Umbilical cord (tissue), 2 donors: ENCODE measurements at places on chromosomes 13 and 19. TPM values are rescaled to one million over a fixed set of nuclear protein-coding genes. Genes with fewer than 3 reads are reported as not detected.

GRCh38 chr13:97058391-97058790 lies 64.1 kb upstream of the OXGR1 start:
- DNase-seq = no peak

- no peak for DNase-seq
These were observed 19.7 kb upstream of the GTF3A start for GRCh38 chr13:27404680-27405079.

- DNase-seq = peak; percentile 96
These were observed 1.7 kb upstream of the PCDH17 start for GRCh38 chr13:57629821-57630235.

DNA sequence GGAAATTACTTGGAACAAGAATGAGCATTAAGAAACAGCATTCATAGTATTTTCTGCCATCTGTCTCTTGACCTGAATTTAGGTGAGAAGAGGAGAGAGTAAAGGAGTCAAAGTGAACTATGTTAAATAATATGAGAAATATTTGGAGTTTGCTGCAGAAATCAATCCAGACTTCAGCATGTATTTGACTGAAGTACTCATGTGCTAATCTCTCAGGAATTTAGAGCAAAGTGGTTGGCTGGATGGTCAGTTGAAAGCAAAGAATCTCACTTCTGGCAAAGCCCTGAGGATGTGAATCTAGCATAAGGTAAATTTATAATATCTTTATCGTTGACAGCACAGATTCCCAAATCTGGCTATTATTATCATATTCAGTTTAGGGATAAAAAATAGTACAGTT lies 394.3 kb downstream of the PCDH17 start:
- DNase-seq = peak; percentile 1

- DNase-seq = no peak
These were observed 2494.9 kb upstream of the PCDH20 start for GRCh38 chr13:63910511-63910910.

- DNase-seq = peak; percentile 93
These were observed 26.3 kb upstream of the SIGLEC11 start for GRCh38 chr19:49987159-49987698.

- DNase-seq = no peak
These were observed 150.2 kb downstream of the LHFPL6 start for GRCh38 chr13:39452834-39453233.

- peak; percentile 25 for DNase-seq
These were observed 275.3 kb downstream of the KCTD12 start for GRCh38 chr13:76610819-76611415.

- no peak for DNase-seq
These were observed 1.4 kb downstream of the NOVA2 start for GRCh38 chr19:45972081-45972946.

Gene PSG3
- 0.96 TPM for total RNA-seq

GRCh38 chr19:7213628-7214323 lies 80.4 kb downstream of the INSR start:
- no peak for DNase-seq

DNA sequence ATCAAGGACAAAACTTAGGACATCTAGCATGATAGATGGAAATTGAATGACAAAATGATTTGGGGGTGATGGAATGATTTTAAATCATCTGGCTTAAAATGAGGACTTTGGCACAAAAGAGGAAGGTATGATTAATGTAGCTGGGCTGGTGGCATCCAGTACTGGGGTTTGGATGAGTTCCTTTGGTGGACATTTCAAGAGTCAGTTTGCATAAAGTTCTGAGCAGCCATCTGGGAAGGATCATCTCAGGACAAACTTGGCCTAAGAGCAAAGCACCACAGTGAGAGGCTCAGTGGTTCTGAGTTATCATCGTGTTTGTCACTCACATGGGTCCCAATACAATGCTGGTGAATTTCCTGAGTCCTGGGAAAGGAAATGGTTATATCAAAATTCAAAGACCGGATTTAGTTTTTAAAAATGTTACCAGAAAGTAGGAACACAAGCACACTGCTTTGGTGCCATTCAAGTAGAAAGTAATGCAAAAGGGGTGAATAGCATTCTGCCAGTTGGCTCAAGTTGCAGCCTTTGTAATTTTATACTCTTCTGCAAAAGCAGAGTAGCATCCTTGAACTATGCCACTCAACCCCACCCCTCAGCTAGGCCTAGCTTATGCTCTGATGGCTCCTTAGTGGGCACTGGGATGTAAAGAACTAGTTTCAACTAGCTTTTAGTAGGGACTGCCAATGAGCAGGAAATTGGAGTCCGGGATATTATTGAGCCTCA lies 219.0 kb downstream of the COG6 start:
- DNase-seq = no peak

DNA sequence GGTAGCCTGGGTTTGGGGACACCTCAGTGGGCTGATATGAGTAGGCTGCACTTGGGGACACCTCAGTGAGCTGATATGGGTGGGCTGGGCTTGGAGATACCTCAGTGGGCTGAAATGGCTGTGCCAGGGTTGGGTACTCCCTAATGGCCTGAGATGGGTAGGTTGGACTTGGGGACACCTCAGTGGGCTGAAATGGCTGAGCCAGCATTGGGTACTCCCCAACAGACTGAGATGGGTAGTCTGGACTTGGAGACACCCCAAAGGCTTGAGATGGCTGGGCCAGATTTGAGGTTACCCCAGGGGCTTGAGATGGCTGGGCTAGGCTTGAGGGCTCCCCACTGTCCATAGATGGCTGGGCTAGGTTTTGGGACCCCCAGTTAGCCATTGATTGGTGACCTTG lies 12.1 kb downstream of the IQCN start:
- no peak for DNase-seq

Gene CGB1
- not detected for total RNA-seq
